Right forelimb (tissue), 1 donor: ENCODE measurements at places on chromosomes 3 and 15.

- DNase-seq: no peak
These were observed 7.3 kb downstream of the CCR5AS start for GRCh38 chr3:46399557-46399956.

- DNase-seq: no peak
These were observed 279.5 kb downstream of the ULK4 start for GRCh38 chr3:41682382-41682781.

DNA sequence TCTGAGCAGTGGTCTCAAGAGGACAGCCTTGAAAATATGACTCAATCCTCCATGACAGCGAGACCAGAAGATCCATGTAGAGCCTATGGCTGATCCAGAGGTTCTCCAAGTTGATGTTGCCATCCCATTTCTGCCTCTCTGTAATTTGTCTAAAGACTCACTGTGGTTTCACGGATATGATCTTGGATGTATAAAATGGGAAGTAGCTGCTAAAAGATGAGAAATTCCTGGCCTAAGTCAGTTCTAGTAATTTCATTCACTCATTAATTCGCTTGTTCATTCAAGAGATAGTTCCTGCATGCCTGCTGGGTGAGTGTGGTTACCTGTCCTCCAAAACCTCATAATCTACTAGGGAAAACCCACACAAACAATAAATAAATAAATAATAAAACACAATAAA is 145.9 kb downstream of the TNIK start:
- no peak for DNase-seq

GRCh38 chr3:155018621-155019330 is 61.3 kb upstream of the MME start:
- DNase-seq: no peak

DNA sequence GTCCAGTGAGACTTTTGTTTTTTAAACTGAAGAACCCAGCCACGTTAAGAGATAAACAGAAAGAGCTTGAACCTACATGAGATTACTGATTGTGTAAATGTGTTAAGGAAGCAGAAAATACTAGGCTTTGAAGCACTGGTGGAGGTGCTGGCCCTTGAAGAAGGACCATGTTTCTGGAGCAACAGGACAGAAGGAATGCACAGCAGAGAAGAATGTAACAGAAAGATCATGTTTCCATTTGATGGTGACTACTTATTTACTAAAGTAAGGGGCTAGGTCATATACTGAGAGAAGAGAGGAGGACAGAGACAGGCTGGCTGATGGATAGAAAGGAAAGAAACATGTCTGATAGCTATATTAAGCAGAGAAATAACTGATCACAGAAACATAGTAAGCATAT is 88.8 kb downstream of the CLASP2 start:
- no peak for DNase-seq

DNA sequence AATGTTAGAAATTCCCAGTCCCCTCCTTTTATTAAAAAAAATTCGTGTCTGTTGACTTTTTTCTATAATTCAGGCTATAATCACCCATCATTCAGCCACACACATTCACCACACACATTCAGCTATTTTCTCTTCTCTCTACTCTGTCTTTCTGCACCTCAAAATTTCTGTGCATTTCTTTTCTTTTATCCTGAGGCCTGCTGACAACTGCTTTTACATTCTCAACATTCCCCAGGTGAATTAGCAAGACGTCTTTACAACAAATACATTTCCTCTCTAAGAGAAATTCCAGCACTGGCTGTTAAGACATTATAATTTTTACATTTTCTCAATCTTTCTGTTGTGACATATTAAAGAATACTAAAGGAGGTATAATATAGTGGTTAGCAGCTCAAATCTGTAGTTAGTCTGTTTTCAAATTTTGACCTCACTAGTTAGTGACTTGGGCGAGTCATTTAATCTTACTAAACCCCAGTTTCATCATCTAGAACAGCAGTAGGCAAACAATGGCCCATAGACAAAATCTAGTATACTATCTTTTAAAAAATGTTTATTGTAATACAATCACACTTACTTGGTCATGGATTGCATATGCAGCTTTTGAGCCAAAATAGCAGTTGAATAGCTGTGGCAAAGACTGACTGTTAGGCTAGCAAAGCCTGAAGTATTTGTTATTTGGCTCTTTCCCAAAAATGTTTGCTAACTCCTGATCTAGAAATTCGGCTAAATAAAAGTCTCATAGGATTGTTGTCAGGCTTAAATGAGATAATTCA is 350.7 kb downstream of the NSUN3 start:
- DNase-seq: no peak

DNA sequence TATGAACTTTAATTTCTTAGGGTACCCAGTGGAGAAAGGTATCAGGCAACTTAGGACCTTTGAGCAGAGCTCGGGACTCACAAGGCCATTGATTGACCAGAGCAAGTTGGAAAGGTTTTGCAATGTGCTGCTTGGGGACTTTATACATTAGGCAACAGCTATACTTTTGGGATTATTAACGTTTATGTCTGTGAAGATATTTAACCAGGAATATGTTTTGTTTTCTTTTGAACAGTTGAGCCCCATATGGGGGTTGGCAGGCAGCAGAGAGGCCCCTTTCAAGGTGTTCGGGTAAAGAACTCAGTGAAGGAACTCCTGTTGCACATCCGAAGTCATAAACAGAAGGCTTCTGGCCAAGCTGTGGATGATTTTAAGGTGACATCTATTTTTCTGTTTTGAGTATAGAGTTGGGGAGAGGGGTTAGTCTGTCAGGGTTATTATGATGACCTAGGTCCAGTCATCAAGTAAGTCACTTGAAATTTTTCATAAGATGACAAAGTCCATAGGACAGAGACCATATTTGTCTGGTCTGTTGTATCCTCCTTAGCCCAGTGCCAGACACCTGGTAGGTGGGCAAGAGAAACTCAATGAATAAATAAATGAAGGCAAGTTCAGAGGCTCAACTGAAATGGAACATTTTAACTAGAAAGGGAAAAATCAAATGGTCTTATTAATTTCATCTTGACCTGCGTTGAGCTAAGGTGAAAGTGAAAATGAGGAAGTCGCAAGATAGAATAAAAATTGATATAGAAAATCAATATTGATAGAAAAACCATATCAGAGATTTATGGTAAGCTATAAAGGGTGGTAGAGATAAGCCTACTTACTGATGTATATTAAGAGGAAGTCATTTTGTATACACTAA is 2.8 kb downstream of the NFKBIZ start:
- DNase-seq: no peak

DNA sequence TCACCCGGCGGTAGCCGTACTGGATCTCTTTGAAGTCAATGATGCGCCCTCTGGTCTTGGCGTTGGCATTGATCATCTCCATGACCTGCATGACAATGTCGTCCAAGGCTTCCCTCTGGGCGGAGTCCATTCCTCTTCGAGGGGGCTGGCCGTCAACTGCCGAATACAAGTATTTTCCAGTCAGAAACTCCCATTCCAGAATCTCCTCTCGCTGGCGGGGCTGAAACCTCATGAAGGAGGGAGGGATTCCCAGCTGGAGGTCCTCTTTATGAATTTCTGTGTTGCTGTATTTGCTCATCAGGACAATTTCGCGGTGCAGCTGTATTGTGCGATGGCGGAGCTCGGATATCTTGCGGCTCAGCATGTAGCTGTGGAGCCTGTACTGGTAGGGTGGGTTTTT is 73.4 kb downstream of the CHSY1 start:
- no peak for DNase-seq

DNA sequence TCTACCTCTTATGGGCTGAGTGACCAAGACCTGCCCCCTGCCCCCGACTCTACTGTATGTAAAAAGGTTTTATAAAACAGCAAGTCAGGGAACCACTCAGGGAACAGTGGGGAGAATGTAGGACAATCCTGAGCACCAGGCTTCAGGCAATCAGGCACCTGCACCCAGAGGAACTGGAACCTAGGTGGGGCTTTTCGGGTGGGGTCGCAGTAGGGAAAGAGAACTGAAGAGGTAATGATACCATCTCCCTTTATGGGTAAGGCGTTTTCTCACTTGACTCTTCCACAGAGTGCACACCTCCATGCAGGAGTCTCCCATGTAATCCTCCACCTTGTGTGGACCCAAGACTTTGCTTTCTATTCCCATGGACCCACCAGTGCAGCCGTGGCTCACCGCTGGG is 45.8 kb downstream of the MYO1E start:
- no peak for DNase-seq

DNA sequence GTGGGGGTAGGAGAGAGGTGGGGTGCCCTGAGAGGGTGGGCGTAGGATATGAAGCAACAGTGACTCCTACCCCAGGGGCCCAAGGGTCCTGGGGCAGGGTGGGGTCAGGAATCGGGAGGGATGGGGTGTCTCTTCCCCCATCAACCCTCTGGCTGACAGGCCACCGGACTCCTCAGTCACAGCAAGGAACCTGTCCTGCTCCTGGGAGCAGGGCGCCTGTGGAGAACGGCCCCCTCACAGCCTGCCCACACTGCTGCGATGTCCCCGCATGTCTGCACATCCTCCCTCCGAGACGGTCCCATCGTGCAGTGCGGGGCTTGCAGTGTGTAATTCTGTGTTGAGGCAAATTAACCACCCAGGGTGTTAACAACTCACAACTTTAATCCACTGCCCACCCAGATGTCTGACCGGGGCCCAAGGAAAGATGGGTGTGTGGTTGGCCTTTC is 2.7 kb downstream of the TM4SF19 start:
- no peak for DNase-seq

GRCh38 chr3:161426758-161427157 is 55.4 kb upstream of the SPTSSB start:
- no peak for DNase-seq

GRCh38 chr3:179227349-179227748 is 23.6 kb downstream of the KCNMB3 start:
- no peak for DNase-seq

DNA sequence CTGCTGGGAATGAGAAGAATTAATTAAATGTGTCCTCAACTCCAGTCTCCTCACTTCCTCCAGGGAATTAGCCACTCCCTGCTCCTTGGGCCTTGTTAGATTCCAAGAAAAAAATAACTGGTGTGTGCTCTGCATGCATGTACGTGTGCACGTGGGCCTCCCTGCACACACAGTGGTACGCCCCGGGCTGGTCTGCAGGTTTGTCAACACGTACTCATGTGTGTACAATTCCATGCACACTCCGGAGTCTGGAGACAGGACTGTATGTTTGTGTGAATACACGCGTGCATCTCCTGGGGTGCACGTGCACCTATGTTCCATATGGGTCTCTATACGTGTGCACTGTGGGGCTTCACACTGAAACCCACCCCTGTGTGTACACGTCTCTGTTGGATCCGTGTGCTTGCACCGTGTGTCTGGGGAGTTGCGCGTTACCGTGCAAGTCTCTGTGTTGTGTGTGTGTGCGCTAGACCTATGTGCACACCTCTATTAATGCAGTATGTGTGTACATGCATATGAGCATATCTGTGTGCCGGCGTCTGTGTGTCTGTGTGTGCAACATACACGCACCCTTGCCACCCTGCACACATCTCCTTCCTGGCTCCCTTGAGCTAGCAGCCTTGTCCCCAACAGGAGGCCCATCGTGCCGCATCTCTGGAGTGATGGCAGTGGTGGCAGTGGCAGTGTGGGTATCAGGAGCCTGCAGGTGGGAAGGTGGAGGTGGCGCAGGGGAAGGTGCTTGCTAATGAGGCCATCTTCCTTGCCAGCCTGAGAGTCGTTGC is 210.1 kb downstream of the TBC1D2B start:
- DNase-seq: no peak

- DNase-seq: no peak
These were observed 198.2 kb upstream of the STRIT1 start for GRCh38 chr3:155491696-155492095.

GRCh38 chr3:194974468-194975135 is 288.9 kb downstream of the FAM43A start:
- DNase-seq: peak; percentile 12

DNA sequence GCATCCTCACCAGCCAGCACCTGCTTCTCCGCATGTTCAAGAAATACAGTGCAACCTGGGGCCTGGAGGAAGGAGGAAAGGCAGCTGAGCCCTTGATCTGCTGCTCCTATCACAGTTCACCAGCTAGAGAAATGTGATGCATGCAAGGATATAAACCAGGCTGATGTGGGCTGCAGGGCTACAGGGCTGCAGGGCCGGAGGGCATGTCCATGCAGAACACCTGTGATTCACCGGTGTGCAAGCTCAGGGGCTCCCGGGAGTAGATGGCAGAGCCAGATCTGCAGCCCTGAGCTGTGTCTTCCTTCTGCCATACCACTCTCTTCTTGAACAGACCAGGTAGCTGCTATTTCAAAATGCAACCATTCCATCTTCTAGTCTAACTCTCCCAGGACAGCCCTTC is 84.9 kb downstream of the HMG20A start:
- DNase-seq: no peak

- DNase-seq: no peak
These were observed 57.9 kb downstream of the TPRA1 start for GRCh38 chr3:127532561-127533203.

DNA sequence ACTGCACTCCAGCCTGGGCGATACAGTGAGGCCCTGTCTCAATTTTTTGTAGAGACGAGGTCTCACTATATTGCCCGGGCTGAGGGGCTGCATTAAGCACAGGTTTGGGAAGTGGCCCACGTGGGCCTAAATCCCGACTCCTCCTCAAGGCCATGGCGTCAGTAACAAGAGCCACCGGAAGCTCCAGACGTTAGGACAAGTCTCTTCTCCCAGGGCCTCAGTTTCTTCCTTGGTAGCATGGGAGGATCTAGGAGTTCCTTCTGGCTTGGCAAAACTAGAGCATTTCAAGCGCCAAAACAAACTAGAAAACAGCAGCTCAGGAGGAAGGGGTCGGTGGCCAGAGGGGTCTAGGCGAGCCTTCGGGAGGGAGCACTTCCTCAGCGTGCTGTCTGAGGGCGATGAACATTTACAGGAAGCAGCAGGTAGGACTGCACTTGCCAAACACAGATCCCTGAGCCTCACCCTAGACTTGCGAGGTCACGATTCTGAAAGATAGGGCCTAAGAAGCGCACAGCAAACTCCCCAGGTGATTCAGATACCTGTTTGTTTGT is 536 bp downstream of the SNAPC5 start:
- no peak for DNase-seq

DNA sequence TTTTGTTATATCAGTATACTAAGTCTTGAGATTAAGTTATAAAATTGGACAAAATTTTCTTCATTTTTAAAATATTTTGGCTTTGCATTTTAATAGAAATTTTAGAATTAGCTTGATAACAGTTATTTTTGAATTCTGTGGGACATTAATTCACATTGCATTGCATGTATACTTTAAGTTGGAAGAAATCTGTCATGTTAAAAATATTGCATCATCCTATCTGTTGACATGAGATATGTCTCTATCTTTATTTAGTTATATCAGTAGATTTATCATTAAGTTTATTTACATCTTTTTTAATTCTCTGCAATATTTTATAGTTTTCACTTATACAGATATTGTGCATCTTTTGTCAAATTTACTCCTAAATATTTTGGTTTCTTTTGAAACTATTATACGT is 904.6 kb upstream of the NR2F2 start:
- DNase-seq: no peak

GRCh38 chr15:25830844-25831451 is 32.2 kb downstream of the ATP10A start:
- peak; percentile 75 for DNase-seq

GRCh38 chr3:122576174-122576940 is 1.1 kb upstream of the PARP15 start:
- no peak for DNase-seq
